ENCODE measurements at places on chromosomes 3 and 15.

DNA sequence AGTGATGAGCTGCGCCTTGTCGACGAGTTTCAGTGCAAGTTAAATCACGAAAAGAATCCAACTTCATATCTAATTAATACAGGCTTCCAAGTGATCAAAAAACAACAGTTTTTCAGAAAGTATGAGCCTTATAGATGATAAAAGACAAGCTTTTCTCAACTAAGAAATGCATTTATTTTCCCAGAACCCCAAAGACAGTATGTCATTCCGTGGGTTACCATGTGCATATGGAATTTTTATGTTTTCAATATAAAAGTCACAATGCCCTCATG, 442.8 kb downstream of the MAGI1 start:
- DNase-seq, result no peak

DNA sequence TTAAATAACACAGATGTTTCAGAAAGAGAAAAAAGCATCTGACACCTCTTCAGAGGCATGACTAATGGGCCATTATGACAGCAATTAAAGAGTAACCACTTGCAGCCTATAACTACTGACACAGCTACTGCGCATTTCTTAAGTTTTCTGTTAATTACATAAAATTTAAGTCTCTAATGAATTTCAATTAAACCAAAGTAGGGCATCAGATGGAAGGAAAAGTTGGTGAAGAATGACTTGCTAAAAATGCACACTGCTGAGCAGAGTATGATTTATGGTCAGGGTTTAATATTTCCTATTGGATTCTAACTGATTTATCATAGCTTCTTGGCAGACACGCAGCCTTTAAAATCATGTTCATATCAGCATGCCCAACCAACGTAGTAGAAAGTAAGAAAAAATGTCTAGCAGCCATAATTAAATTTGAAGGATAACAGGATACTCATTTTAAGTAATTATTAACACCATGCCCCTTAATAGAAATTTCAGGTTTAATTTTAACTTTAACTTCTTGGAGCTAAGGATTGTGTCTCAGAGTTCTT, 140.0 kb downstream of the CBLB start:
- DNase-seq, result no peak

DNA sequence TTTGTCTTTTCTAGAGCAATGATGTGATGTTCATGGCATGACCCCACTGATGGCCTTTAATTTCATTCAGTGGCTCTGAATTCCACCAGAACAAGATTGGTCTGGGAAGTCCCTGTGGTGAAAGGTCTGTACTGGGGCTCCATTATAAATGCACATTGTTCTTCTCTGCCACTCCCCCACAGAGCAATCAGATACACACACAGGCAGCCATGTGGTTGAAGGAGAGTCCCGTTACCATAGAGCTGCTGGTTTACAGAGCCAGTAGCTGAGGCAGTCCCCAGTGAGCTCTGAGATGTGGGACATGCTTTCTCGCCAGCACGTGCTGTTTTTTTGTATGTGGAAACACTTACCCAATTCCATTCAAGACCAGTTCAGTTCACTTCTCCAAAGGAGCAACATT, 172.7 kb upstream of the TRIM42 start:
- DNase-seq, result no peak

- no peak for DNase-seq
Measured at GRCh38 chr3:192237992-192238608, 489.2 kb downstream of the FGF12 start.

GRCh38 chr3:177426878-177427495, 229.7 kb upstream of the TBL1XR1 start:
- DNase-seq, result peak; percentile 72

DNA sequence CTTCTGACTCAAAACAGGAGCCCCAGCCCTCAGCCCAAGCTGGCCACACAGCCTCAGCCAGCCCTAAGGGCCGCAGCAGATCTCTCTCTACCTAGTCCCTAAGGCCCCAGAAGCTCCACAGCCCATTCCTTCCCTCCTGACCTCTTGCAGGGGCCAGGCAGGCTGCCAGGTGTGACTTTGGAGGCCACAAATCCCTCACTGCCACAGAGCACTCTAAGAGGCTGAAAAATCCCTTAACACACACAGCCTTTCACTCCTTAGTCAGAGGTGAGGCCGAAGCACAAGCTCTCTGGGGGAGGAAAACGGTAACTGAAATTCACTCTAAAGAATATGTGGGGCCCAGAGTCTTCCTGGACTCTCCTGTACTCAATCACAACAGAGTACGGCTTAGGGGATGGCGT, 23.3 kb downstream of the LRRC2 start:
- no peak for DNase-seq

- DNase-seq, result no peak
Measured at GRCh38 chr3:148854061-148854460, 11.0 kb upstream of the CPA3 start.

GRCh38 chr3:51715977-51716294, 9.1 kb downstream of the GRM2 start:
- DNase-seq, result no peak

- DNase-seq, result no peak
Measured at GRCh38 chr3:107589454-107589853, 66.7 kb downstream of the BBX start.

- DNase-seq, result no peak
Measured at GRCh38 chr3:66110840-66111239, 72.1 kb upstream of the MAGI1 start.
